ENCODE measurements at places on chromosomes 5 and 9.

GRCh38 chr9:123228967-123229366, 39.4 kb downstream of the STRBP start:
- DNase-seq = no peak

DNA sequence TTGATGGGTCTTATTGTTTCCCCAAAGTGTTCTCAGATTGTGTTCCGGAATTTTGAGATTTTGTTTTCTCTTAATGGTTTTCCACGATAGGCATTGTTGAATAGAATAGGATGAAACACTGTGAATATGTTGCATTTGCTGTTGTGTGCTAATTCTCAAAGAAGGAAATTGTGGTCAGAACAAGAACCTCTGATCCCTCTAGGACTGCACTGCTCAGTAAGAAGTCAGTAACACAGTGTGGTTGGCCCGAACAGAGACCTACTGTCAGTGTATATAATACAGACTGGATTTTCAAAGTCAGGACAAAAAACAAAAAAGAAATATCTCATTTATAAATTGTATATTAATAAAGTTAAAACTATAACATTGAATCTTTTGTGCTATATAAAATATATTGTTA, 494.8 kb downstream of the MAT2B start:
- no peak for DNase-seq

- no peak for DNase-seq
These were observed 24.7 kb downstream of the FNBP1 start for GRCh38 chr9:130018265-130018664.

- no peak for DNase-seq
These were observed 20.5 kb downstream of the POLK start for GRCh38 chr5:75532190-75532589.

- no peak for DNase-seq
These were observed 262.9 kb downstream of the FBXL17 start for GRCh38 chr5:108118813-108119514.

DNA sequence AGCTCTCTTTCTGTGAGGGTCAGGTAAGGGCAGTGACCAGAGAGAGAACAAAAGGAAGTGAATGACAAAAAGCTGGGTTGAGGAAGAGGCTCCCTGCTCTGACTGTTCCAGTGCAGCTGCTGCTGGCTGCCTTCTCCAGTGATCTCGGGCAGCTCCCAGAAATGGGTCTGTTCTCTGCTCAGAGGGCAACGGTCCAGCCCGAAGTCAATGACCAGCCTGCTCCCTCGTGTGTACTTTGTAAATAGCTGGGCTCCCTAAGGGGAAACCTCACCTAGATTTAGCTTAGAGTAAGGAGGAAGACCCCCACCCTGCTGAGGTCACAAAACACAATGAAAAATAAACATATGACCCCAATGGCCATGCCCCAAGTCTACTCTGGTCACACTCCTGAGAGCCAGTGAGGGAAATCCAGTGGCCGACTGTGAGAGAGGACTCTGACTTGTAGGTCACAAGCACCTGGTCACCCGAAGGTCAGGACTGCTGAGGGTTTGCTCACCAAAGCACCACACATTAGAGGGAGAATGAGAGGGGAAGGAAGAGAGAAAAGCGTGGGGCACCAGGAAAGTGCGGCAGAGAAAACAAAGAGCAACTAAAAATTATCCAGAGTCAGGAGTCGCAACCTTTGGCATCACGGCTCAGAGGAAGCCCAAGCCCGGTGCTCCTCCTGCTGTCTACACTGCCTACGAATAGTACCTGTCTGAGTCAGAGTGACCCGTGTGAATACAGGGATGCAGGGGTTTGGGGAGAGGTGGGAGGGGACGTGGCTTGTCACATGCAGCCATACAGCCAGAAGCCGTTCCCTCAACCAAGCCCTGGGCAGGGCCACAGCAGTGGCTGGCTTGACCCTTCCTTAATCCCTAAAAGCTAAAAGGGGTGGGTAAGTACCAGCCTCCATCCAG, 19.8 kb downstream of the NIPAL4 start:
- DNase-seq = no peak

DNA sequence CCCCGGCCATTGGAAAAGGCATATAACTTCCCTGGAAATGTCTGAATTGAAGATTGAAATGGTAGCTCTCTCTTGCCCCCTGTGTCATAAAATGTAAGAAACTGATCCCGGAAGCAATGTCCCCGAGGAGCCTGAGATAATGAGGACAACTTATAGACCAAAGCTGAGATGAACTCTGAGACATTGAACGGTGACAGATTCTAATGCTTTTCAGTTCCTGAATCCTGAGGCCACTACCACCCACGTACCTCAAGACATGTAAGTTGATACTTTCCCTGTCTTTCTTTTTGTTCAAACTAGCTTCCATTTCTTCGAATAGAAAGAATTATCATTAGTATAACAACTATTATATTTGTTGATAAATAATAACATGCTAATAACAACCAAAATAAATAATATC, 51.0 kb downstream of the KIF4B start:
- no peak for DNase-seq

- DNase-seq = no peak
These were observed 4.3 kb upstream of the FAM78A start for GRCh38 chr9:131280660-131281059.

DNA sequence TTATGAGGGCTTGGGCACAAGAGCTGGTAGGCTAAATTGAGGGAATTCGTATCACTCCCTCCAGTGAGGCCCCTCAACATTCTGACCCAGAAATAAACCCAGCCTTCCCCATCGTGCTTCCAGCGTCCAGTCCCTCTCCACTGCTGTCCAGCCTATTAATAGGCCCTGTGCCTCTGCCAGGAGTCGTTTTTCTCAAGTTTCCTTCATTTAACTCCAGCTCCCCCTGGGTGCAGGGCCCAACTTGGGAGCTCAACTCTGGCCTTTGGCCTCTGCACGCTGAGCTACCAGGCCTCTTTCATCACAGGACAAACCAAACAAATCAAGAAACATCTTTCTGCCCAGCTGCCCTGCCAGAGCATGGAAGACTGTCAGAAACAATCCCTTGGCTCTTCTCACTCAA, 10.0 kb downstream of the HBEGF start:
- DNase-seq = no peak

DNA sequence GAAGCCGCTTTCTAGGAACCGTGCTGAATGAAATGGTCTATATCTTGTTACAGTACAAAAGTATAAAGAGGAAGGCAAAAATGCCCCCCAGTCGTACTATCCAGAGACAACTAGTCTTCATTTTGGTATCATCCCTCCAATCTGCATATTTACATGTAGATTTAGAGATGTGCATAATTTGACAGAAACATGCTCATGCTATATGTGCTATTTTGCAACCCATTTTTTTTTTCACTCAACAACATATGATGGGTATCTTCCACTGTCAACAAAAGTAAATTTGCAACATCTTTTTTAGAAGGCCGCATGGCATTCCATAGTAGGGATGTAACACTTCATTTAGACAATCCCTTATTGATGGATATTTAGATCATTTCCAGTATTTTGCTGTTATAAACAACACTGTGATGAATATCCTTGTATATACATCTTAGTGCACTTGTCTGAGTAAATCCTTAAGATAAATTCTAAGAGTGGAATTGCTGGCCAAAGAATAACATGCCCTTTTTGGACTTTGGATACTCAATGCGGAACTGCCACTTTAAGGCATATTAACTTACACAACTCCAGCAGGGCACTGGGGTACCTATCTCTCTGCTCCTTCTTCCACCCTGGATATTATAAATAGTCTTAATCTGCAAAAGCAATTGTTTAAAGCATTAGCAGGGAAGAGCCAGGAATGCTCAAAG, 71.1 kb upstream of the SH3PXD2B start:
- no peak for DNase-seq

All from activated CD4-positive, alpha-beta T cell treated with anti-CD3 and anti-CD28 coated beads, Interleukin-2, amount 50 U/mL, for 24 hours (primary cell).